M059J (cell line): ENCODE measurements at places on chromosomes 13 and 19.

GRCh38 chr19:541699-542098 lies 2.2 kb upstream of the GZMM start:
- no peak for DNase-seq

- DNase-seq = no peak
These were observed 245.5 kb upstream of the TSHZ3 start for GRCh38 chr19:31594701-31595100.

DNA sequence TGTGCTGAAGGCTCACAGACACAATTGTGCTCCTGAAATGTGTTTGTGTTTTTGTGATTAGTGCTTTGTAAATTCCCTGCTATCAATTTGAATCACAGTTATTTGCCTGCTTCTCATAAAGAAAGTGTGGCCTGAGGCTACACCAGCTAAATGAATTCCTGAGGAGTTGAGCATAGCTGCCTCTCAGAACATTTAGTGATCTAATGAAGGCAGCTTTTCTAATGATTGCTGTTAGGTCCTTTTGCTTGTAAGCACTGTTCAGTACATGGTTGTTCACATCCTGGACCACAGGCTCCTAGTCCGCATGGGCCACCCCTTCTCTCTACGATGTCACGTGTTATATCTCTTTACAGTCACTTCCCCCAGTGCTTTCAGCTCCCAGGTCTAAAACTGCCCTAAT lies 238.2 kb downstream of the B3GLCT start:
- DNase-seq = peak; percentile 49

DNA sequence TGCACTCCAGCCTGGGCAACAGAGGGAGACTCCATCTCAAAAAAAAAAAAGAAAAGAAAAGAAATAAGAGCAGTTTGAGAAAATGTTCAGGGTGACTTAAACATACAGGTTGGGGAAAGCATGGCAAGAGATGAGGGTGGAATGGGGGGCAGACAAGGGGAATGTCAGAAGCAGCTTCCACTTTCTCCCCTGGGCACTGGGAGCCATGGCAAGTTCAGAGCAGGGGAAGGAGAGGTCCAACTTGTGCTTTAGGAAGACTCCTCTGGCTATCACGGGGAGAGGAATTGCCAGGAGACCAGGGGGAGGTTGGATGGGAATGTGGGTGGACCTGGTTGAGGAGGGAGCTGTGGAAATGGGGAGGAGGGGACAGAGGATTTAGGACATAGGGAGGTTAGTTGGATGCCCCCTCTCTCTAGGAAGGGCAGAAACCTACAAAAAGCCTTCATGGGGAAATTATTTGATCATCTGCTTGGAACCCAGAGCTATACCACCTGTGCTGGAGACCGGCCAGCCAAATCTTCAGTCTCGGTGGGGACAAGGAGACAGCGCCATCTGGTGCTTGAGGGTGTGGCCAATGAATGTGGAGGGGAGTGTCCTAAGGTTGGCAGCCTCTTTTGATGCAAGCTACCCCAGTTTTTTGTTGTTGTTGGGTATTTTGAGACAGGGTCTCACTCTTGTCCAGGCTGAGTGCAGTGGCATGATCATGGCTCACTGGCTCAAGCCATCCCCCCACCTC lies 7.3 kb upstream of the STRN4 start:
- DNase-seq = no peak

- DNase-seq = no peak
These were observed 7.3 kb downstream of the ELOF1 start for GRCh38 chr19:11551603-11552235.

DNA sequence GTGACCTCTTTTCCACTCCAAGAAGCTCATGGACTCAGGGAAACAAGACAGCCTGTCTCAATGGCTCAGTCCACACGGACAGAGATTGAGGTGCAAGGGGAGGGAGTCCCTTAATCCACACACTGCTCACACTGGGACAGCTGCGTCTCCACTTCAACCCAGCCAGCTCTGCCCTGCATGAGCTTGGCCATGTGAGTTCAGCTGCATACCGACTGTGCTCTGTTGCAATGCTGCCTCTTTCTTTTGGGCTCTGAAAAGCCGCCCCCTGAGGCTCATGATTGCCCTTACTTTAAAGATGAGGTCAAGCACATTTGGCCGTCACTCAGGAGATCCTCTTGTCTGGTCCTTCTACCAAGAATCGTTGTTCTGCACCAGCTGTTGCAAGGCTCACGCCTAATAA lies 64.8 kb upstream of the KCTD15 start:
- no peak for DNase-seq

DNA sequence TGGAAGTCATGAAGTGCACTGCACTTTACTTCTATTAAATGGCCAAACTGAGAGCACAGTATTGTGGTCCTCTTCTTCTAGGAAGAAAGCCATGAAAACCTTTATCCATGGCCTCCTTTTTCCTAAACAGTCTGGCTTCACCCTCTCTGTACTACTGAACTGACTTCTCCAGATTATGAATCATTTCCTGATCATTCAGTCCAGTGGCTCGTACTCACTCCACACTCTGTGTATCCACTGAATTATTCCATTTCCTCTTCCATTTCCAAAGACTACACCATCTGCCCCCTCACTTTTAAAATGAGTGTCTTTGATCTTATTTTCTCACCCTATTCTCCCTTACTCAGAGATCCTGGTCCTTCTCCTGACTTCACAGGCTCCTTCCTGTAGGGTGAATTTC lies 29.7 kb upstream of the FREM2 start:
- DNase-seq = peak; percentile 52

DNA sequence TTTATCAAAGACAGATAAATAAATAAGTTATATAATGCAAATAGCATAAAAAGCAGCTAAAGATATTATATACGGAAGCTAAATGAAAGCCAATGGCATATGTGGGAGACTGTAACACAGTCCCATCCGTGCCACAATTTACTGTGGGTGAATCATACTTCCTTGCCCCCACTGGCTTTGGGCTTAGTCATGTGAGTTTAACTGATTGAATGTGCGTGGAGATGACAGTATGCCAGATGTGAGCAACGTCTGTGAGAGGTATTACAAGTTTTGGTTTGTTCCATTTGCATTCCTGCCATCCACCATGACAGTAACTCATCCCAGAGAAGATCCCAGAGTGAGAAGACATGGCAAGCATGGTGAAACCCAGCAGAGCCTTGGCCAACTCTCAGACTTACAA lies 340.0 kb downstream of the SUCLA2 start:
- DNase-seq = peak; percentile 80

GRCh38 chr13:93230261-93230855 lies 3.8 kb downstream of the GPC6 start:
- DNase-seq = no peak

- DNase-seq = peak; percentile 91
These were observed 813 bp upstream of the DMPK start for GRCh38 chr19:45782820-45783785.

- DNase-seq = peak; percentile 87
These were observed 13.9 kb upstream of the GNA11 start for GRCh38 chr19:3080286-3080685.

- DNase-seq = peak; percentile 62
These were observed 6.7 kb upstream of the ONECUT3 start for GRCh38 chr19:1746401-1747284.
